HT1080 (cell line): ENCODE measurements at places on chromosomes 5 and 9. TPM values are rescaled to one million over a fixed set of nuclear protein-coding genes. Genes with fewer than 3 reads are reported as not detected.

DNA sequence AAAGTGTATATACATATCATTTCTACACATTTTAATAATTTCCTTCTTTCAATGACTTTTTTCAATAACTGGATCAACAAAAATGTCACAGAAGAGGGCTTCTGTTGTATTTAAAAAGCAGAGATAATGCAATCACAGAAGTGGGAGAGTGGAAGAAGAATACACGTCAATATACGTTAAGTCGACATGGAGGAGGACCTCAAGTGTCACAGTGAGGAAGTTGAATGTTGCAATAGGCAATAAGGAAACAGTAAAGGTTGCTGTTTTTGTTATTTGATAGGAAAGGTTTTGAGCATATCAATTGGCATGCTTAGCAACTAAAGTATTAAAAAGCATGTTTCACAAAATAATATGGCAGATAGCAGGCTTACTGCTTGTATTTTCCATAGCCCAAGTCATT, 184.0 kb upstream of the NR4A3 start:
- no peak for DNase-seq

DNA sequence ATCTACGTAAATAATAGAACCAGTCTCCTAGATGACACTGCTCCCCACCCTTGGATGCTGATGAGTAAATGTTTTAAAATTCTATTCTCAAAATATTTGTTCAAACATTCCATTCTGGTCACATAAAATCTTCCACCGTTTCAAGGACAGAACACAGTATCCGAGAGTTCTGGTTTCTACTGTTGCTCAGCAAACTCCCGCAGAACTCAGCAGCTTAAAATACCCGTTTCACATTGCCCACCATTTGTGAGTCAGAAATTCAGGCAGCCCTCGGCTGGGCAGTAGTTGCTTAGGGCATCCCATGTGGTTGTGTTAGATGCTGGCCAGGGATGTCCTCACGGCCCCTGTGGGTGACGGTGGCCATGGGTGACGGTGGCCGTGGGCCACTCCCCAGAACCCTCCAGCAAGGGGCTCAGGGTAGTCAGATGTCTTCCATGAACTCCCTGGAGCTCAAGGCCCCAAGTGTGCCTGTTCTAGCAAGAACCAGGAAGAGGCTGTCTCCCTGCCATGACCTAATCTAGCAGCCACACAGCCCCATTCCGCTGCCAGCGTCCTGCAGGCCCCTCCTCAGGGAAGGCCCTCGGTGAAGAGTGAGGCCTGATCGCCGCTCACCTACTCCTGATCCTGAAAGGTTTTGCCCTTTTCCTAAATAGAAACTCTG, 17.4 kb downstream of the MGAT1 start:
- DNase-seq, result no peak

DNA sequence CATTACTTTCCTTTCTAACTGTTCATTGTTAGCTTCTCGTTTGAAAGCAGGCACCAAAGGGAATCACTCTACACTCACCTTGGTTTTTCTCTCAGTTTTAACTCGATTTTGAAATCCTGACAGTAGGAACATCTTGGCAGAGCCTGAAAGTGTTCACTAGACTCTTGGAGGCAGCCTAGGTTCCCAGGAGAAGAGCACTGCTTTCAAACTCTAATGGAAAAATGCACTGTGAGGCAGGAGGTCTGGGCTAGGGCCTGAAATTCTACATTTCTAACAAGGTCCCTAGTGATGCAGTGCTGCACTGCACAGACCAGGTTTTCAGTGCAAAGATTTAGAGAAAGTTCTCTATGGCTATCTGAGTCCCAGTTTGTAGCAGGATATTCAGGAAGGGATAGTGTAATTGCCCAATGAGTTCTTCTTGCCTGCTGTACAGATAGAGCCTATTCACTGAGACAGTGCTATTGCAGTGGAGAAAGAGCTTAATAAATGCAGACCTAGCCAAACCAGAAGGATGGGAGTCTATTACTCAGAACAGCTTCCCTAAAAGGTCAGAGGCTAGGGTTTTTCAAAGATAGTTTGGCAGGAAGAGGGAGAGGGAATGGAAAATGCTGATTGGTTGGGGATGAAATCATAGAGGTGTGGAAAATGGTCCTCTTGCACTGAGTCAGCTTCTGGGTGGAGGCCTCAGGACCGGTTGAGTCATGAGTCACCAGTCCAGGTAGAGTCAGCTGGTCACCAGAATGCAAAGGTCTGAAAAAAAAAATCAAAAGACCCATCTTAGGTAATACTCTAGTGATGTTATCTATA, 153.9 kb downstream of the GPBP1 start:
- peak; percentile 81 for DNase-seq

GRCh38 chr5:153809166-153809565, 229.5 kb downstream of the FAM114A2 start:
- DNase-seq, result no peak

Gene FEM1C
- total RNA-seq, result 8.1 and 12.9 TPM in 2 replicates

DNA sequence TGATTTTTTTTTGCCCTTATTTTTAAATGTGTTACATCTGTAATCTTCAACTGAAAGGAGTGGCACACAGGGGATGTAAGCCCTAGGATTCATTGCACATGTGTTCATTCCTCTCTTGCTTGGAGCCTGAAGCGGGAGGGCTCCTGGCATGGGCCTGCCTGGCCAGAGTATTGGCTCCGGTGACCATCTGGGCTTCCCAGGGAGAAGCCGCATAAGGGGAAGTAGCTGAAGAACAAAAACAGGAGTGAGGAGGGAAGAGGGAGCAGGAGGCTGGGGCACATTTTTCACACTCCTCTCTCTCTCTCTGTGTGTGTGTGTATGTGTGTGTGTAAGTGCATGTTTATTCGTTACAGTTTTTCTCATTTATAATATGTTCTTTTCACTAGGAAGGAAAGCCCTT, 269.9 kb downstream of the PRR16 start:
- DNase-seq, result no peak

Gene GPR151
- total RNA-seq, result not detected in 2 replicates

DNA sequence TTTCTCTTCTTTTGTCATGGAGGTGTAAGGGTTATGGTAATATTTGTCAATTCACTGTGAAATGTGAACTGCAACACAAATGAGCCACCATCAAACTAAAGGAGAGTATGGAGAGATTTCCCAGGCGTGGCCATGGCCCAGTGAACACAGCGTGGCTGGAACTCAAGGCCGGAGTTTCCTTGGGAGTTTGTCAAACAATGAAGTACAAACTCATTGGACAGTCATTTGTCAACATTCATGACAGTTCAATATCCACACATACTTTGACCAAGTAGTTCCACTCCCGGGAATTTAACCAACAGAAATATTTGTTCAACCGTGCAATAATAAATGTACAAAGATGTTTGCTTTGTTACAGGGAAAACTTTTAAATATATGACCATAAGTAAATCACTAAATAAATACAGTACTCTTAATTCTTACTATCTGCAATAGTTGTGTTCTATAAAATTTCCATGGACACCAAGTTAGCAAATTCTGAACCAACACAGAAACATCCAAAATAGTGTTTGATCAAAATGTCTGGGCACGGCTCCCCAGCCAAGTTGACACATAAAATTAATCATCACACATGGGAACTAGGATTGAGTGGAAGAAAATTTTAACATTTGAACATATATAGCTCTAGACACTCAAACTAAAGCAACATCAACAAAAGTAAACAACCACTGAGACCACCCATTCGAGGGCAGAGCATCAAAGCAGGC, 87.1 kb downstream of the DIRAS2 start:
- DNase-seq, result no peak

DNA sequence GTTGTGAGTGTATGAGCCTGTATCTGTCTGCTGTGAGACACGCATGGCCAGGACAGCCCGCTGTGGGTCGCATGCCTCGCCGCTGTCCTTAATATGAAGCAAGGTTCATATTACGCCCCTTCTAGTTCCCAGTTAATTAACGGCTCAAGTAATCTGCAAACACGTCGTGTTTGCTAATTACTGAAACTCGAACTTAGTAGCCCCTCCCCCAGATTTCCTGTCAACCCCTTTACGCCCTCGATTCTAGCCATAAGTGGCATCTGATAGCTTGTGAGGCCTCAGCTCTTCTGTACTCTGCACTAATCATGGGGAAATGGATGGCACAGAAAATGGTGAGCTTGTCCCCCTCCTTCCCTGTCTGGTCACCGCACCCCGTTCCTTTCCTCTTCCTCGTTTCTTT, 116.9 kb upstream of the OTULINL start:
- no peak for DNase-seq

Gene LRRC26
- not detected in 2 replicates for total RNA-seq

- DNase-seq, result no peak
Measured at GRCh38 chr9:83526211-83526610, 12.0 kb downstream of the FRMD3 start.

GRCh38 chr9:91089405-91090129, 272.2 kb downstream of the AUH start:
- DNase-seq, result peak; percentile 61

- peak; percentile 16 for DNase-seq
Measured at GRCh38 chr5:158679221-158679641, 420.5 kb downstream of the EBF1 start.
